GDM1 (cell line): ENCODE measurements at places on chromosomes 3 and 15.

GRCh38 chr3:11304175-11304574 lies 32.0 kb downstream of the ATG7 start:
- no peak for DNase-seq

- DNase-seq = no peak
Measured at GRCh38 chr3:19903649-19904048, 30.4 kb downstream of the EFHB start.

DNA sequence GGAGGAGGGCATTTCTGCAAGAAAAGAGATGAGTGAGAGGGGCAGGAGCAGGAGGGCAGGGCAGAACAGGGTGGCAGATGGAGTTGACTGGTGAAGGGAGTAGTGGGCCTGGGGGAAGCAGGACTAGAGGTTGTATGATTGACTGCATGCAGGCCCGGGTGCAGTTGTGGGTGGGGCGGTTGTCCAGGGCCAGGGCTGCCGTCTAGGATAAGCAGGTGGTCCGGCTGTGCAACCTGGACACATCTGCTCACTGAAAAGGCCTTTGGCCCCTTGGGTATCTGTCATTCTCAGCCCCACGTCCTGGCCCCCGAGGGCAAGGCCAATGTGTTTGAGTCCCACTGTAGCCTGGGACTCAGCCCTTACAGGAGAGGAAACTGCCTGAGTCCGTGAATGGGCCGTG lies 25.4 kb downstream of the ALS2CL start:
- DNase-seq = no peak

DNA sequence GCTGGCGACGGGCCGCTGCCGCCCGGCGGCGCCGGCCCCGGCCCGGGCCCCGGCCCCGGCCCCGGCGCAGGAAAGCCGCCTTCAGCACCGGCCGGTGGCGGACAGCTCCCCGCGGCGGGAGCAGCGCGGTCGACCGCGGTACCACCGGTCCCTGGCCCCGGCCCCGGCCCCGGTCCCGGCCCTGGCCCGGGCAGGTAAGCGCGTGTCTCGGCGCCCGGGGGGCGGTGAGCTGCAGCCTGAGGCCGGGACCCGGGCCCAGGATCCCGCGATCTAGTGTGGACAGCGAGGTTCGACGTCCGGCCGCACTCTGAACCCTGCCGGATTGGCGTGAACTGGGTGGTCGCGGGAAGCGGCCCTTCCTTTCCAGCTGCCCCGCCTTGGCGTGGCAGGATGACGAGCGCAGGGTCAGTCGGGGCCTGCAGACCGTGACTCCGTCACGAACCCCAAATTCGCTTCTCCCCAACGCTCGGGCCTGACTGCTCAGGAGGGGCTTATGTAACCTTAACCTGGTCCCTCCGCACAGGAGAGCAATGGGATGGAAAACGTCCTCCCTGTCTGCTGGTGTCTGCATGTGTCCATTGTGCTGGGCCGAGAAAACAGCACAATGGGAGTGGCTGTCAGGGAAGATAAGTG lies 472 bp downstream of the BSN start:
- no peak for DNase-seq

GRCh38 chr3:154135511-154136173 lies 14.5 kb downstream of the ARHGEF26 start:
- DNase-seq = no peak
